SW 1271 (cell line): ENCODE measurements at places on chromosomes 2 and 18.

DNA sequence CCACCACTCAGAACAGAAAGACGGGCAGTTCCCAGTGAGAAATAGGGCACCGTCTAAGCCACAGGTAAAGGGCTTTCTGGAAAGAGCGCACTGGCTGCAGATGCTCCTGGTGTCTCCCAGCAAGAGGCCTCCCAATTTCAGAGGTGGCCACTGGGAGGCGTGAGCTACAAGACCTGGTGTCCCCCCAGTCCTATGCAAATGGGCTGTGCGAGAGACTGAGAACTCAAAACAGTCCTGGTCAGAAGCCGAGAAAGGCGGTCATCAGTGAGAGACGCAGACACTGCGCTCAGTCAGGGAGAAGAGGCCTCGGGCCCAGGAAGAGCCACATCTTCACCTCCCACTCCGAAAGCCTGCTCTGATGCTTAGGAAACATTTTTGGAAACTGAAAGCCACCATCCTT is 179.5 kb downstream of the EIPR1 start:
- no peak for DNase-seq

DNA sequence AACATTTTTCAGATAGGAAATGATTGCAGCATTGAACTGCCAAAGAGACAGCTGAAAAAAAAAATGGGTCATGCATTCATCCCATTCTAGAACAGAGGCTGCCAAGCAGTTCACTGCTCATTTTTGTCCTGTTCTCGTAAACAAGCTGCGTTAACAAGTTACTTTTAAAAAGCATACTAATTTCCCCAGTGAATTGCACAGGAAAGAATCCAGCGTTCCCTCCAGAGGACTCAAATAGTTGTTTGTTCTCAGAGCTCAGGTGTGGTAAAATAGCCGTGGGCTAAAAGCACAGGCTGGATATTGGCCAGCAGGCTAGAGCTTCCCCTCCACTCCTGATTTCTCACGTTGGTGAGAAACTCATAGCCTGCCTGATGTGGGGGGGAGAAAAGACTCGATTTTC is 76.1 kb upstream of the AQP4 start:
- no peak for DNase-seq

- DNase-seq: no peak
Observed at GRCh38 chr2:221016551-221016950, 555.6 kb downstream of the EPHA4 start.

GRCh38 chr2:10022041-10022421 is 21.3 kb upstream of the KLF11 start:
- DNase-seq: no peak

- no peak for DNase-seq
Observed at GRCh38 chr18:21327101-21327500, 85.1 kb downstream of the GREB1L start.

DNA sequence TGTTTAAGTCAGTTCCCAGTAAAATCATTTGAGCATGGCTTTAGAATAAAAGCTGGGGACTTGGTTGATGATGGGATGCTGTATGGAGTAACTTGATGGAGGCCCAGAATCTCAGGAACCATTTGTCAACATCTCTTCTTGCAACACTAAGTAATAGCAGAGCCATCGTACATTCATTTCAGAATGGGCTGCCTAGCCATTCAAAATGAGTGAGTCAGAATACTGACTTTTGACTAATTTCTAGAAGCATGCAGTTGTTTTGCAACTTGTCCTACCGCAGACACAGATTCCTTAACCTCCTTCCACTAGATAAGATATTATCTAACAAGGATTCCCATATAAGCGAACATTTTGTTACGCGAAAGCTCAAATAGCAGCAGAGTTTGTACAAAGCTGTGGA is 229.5 kb downstream of the CNTNAP5 start:
- DNase-seq: no peak

- DNase-seq: no peak
Observed at GRCh38 chr2:144376926-144377325, 143.0 kb downstream of the ZEB2 start.

GRCh38 chr2:156459720-156460119 is 23.5 kb downstream of the GPD2 start:
- DNase-seq: no peak

DNA sequence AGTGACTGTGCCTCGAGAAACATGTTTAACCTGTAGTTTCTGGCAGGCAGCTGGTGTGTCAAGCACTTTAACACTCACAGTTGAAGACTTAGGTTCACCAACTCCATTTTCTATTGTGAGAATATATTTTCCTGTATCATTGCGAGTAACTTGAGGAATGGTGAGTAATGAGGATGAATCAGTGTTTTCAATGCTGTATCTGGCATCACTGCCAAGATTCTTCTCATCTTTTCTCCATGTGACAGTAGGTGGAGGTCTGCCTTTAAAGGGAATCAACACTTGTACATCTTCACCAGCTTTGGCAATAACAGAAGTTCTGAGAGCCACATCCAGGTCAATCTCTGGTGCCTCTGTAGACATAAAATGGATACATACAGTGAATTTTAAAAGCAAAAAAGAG is 72.8 kb downstream of the PLEKHA3 start:
- peak; percentile 9 for DNase-seq

DNA sequence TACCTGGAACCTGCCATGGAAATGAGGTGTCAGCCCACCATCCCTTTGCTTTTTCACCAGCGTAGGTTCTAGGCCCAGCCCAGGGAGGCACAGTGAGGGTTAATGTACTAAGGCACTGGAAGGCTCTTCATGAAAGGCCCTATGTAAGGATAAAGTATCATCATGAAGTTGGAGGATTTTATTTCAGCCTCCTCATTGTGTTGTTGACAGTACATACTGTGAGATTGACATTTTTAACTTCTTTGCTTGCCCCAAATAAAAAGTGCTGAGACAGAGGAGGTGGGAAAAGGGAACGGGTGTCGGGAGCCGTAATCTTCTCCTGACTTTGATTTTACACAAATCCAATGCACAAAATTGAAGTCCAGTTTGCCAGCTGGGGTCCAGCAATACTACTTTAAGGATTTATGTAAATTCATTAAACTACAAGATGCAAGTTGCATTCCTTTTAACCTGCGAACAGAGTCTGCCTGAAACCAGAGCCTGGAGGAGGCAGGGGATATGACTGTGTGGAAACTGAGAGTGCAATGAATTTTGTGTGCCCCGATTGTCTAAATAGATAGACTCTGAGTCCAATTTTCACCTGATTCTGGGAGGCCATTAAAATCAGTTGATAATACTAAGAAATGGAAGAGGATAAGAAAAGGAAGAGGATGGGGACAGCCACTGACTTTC is 5.4 kb upstream of the NCKAP5 start:
- no peak for DNase-seq

DNA sequence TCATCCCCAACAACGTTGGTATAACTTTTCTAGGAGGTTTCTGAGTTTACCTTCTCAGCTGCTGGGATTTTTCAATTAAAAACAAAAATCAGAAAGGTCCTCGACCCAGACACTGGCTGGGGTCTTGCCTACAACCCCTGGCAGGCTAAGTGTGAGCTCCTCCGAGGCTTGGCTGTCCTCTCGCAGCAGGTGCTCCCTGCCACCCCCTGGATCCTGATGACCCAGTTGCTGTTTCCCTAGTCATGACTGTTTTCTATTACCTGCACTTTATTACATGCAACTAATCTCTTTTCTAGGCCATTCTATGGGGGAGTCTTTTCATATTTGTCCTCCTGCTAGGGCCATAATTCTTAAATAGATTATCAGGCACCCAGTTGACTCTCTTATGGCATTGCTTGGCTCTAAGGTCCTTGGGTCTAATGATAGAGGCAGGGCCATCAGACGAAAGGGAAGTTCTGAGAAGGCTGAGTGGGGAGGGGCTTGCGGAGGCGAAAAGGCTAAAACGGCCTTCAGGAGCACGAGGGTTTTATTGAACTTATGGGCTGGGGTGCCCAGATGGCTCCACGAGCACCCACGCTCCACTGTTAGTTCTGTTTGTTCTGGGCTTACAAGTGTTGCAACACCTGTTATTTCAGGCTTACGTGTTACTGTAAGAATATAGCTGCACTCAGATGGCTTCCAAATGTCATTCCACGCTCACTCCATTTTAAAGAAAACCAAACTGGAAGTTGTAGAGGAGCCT is 166.0 kb downstream of the NCK2 start:
- DNase-seq: no peak

- DNase-seq: no peak
Observed at GRCh38 chr18:39596891-39597290, 2031.3 kb upstream of the CELF4 start.

DNA sequence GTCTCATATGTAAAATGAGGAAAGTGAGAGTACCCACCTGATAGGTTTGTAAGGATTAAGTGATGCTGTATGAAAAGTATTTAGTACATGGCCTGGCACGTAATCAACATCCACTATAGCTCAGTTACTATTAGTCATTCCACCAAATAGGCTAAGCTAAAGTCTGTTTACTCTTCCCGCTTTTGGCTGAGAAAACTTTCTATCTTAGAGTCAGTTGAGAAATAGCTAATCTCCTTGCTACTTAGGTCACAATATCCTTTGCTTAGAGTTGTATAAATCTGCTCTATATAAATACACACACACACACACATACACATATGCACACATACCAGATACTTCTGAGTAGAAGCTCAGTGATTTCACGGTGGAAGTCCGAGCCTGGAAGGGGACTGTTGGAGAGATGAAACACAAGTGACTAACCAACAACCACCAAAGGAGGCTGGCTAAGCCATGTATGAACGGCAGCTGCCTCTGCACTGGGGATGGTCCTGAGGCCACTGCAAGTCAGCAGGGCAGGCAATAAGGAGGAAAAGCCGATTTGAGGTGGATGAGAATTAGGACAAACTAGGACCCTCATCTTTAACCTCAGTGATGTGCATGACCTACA is 104.6 kb upstream of the EPHA4 start:
- no peak for DNase-seq

GRCh38 chr2:159939946-159940345 is 122.5 kb downstream of the PLA2R1 start:
- DNase-seq: peak; percentile 26

GRCh38 chr2:105748566-105748965 is 3.9 kb downstream of the NCK2 start:
- DNase-seq: no peak

GRCh38 chr2:174607989-174608865 is 10.6 kb upstream of the WIPF1 start:
- no peak for DNase-seq

DNA sequence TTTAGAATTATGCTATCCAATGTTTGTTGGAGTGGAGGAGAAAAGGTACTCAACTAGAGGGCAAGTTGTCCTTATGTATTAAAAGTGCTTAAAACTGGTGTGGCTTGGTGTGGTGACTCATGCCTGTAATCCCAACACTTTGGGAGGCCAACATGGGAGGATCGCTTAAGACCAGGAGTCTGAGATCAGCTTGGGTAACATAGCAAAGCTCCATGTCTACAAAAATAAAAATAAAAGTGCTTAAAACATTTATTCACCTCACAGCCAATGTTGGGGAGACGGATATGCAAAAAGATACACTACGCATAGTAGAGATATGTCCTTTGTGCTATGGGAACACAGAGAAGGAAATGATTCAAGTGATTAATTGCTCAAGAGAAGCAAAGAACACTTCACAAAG is 19.3 kb upstream of the TNFAIP6 start:
- no peak for DNase-seq

- DNase-seq: no peak
Observed at GRCh38 chr18:3924455-3924854, 474.5 kb downstream of the TGIF1 start.

DNA sequence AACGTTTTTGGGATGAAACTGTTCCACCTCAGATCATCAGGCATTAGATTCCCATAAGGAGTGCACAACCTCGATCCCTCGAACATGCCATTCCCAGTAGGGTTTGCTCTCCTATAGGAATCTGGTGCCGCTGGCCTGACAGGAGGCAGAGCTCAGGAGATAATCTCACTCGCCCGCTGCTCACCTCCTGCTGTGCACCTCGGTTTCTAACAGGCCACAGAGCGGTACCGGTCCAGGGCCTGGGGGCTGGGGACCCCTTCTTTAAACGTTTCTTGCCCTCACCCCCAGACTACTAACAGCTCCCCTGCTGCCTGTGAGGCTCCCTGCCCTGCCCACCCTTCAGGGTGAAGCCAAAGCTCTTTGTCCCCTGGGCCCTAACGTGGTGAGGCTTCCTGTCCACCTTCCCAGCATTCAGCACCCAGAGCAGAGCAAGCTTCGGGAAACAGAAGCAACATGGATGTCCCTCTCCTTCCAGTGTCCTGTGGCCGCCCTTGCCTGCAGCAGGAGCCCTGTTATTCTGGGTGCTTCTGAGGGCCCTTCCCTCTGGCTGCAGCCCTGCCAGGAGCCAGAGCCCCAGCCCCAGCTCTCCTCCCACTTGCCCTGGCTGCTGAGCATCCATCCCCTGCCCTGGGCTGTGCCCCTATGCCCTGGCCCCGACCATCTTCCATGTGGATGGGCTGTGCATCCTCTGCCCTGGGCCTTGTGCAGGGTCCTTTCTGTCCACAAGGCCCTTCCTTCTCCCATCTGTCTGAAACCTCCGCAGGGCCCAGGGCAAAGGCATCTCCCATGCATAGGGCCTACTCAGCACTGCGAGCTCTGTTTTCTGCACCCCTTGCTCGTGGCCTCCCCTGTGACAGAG is 140.1 kb downstream of the MBP start:
- no peak for DNase-seq

GRCh38 chr2:229612384-229612971 is 101.9 kb downstream of the DNER start:
- DNase-seq: no peak

DNA sequence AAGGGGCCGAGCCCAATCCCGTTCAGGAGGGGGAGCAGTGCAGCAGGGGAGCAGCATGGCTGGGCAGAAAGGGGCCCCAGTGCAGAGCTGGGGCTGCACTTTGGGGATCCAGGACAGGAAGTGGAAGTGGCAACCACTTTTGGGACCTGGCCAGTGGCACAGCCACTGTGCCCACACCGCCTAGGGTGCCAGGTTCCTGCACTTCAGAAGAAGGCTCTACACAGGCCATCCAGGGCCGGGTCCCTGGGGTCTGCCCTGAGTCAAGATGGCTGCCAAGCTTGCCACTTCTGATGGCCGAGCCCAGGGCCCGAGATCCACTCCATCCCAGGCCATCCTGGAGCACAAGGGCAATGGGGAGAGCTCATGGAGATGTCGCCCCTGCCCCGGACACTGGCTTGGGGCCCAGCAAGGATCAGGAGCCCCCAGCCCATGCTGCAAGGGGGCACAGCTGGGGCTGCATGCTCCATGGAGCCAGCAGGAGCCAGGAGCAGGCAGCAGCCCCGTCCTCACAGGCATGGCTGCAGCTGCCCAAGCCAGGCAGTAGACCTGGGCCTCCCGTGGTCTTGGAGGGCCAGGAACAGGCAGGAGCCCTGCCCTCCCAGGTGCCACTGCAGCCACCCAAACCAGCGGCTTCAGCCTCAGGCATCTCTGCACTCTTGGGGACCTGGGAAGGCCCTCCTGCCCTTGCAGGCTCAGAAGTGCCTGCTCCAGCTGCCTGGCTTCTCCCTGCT is 35.0 kb upstream of the ID2 start:
- DNase-seq: no peak

DNA sequence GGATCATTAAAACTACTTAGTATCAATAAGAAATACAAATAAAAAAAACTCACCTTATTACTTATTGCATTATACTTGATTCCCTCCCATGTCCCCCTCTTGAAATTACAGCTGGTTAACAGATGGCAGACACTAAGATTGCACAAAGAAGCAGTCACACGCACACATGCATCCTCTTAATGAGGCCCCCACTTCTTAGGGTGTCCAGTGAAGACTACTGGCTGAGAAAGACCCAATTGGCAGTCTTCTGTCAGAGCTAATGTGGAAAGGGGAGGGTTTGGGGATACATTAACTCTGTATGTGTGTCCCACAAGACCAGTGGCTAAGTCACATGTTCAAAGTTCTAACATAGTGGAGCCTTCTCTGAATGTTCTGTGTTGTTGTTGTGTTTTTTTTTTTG is 210.7 kb downstream of the MTX2 start:
- DNase-seq: no peak

- DNase-seq: no peak
Observed at GRCh38 chr2:134250840-134251461, 2.9 kb upstream of the MGAT5 start.

- DNase-seq: no peak
Observed at GRCh38 chr2:44705876-44706480, 235.5 kb upstream of the SIX3 start.
